ENCODE measurements at places on chromosomes 6 and 20. TPM values are rescaled to one million over a fixed set of nuclear protein-coding genes. Genes with fewer than 3 reads are reported as not detected.

Gene CFAP61
- not detected for total RNA-seq

Gene LY6G6F
- not detected for total RNA-seq

Gene F13A1
- total RNA-seq, result not detected

Gene MYL9
- total RNA-seq, result 54.0 TPM

Gene SRSF12
- 0.03 TPM for total RNA-seq

Gene FOXC1
- 8.2 TPM for total RNA-seq

Gene MICB
- 15.8 TPM for total RNA-seq

Gene NOTCH4
- total RNA-seq, result 0.65 TPM

Gene NKX2-4
- not detected for total RNA-seq

Gene SMIM29
- 27.0 TPM for total RNA-seq

Gene RNF39
- 0.07 TPM for total RNA-seq

Gene SLC2A10
- total RNA-seq, result 61.1 TPM

Measured in smooth muscle cell of the pulmonary artery (primary cell).